Activated CD4-positive, CD25-positive, alpha-beta regulatory T cell treated with anti-CD3 and anti-CD28 coated beads, Interleukin-2, amount 50 U/mL, for 72 hours (primary cell): ENCODE measurements at places on chromosomes 6 and 20.

DNA sequence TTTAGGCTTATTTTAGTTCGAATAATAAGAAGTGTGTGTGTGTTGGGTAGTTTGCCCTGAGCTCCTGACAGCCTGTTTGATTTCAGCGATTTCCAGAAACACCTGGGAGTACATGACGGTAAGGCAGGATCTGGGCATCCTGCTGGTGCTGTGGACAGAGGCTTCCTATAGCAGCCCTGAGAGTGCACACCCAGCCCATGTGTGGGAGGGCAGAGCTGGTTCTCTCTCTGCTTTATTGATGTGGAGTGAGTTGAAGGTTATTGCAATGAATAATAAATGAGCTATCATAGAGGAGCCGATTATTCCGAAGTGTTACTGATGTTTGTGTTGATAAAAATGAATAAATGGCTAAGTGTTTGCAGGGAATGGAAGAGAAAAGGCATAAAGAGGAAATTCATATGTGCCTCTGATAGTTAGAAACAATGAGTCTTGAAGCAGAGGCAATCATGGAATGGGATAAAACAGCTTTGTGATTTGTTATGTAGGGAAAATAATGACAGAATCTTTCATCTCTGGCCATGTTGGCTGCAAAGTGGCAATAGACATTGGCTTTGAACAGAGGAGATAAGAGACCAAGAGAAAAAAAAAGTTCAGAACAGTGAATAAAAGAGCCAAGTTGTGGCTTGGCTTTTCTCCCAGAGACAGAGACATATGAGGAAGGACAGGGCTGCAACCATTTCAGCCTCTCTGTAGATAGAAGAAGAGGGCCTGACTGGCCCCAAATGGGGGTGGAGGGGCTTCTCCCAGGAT, 166.2 kb upstream of the CHD6 start:
- DNase-seq, result no peak

GRCh38 chr6:145860562-145860961, 46.0 kb upstream of the FBXO30 start:
- DNase-seq, result no peak

GRCh38 chr20:50854506-50855249, 59.8 kb downstream of the BCAS4 start:
- DNase-seq, result no peak

DNA sequence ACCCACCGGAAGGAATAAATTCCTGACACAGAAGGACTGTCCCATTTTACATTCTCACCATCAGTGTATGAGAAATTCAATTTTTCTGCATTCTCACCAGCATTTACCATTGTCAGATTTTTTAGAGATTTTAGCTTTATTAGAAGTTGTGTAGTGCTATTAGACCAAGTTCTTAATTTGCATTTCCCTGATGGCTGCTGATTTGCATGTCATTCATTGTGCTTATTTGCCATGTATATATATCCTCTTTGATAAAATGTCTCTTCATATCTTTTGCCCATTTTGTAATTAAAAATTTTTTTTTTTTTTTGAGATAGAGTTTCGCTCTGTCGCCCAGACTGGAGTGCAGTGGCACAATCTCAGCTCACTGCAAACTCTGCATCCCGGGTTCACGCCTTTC, 9.8 kb upstream of the HLA-DRB5 start:
- DNase-seq, result no peak

GRCh38 chr6:26482338-26482737, 17.8 kb upstream of the BTN1A1 start:
- DNase-seq, result no peak

DNA sequence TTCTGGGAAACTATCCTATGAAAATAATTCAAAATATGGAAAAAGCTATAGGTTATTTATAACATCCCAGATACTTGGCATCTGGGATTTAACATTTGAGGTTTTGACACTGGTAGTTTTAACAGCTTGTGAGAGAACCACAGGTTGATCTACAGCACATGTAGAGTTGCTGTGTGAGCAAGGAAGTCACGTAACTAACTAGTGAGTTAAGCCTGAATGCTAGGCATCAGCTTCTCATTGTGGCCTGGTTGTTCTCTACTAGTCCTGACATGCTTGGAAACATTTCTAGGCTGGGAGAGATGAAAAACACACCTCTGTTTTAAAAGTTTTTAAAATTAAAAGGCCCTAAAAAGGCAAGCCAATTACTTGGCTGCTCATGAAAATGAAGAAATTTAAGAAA, 28.2 kb downstream of the ESF1 start:
- no peak for DNase-seq

DNA sequence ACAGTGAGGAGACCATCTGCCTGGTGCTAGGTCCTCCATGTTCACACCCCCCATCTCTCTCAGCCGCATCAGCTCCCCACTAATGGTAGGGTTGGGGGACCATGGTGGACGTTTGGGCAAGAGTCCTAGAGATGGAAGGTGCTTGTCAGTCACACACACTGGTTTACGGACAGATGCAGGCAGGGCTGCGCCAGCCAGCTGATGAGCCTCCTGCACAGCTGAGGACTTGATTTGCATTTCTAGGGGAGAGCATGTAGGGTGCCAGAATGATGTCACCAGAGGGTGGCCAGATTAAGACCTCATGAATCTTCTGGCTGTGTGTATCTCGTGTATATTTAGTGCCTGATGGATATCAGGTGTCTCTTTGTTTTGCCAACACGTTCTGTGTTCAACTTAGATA, 28.6 kb downstream of the CST8 start:
- DNase-seq, result no peak

DNA sequence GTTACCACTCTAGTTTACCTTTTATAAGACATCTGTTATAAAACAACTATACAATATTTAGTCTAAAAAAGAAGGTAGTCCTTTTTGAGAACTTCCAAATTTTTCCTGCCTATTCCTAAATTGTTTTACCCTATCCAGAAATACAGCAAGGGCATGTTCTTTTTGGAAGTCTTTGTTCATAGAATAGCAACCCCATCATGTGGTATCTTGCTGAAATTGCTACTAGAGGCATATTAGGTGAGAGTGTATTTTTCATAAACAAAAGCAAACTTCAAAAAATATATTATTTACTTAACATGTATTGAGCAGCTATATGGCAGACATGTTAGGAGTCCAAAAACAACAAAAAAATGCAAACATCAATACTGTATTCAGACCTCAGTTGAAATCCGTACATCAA, 371.8 kb upstream of the NRSN1 start:
- DNase-seq, result no peak

DNA sequence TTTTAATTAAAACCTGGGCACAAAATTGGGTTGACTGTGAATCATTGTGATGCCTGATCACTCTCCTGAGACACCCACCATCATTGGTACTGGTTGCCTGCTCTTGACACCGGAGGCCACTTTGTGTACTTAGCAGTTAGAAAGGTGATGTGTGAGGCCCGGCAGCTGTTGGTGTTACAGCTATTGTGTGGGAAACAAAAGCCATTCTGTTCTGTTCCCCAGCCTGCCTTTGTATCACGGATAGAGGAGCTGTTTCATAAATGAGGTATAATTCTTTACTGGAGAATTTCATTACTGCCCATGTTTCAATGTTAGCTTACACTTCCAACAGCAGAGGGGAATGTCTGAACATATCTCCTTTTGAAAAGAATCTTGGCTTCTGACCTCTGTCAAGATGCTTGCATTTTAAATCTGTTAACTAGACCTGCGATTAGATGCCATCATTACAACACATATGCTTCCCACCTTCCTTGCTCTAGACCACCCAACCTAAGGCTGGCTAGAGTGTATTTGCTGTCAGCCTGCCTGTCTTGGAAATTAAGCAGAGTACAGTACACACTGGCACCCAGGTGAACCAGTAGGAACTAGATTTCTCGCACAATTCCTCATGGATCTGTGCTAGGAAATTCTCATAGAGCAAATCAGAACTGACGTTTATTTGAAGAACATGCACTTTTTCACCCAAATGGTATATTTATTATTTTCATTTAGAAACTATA, 142.4 kb upstream of the INSM1 start:
- no peak for DNase-seq

GRCh38 chr6:127606131-127606562, 29.2 kb downstream of the C6orf58 start:
- no peak for DNase-seq

DNA sequence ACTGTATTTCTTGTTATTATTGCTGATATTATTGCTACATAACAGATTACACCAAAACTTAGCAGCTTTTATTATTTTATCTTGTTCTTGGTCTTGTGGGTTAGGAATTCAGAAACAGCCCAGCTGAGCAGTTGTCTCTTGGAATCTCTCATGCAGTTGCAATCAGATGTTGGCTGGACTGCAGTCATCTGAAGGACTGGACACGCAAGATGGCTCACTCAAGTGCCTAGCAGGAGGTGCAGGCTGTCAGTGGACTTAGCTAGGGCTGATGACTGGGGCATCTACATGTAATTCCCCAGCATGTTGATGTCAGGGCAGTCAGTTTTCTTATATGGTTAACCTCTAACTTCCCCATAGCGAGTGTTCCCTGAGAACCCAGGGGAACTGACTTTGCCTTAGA, 128.6 kb upstream of the PLCB4 start:
- no peak for DNase-seq
